ENCODE measurements at places on chromosomes 2 and 18. TPM values are rescaled to one million over a fixed set of nuclear protein-coding genes. Genes with fewer than 3 reads are reported as not detected.

Gene IMPACT
- total RNA-seq = 26.2 TPM

Gene RNF152
- 107 TPM for total RNA-seq

DNA sequence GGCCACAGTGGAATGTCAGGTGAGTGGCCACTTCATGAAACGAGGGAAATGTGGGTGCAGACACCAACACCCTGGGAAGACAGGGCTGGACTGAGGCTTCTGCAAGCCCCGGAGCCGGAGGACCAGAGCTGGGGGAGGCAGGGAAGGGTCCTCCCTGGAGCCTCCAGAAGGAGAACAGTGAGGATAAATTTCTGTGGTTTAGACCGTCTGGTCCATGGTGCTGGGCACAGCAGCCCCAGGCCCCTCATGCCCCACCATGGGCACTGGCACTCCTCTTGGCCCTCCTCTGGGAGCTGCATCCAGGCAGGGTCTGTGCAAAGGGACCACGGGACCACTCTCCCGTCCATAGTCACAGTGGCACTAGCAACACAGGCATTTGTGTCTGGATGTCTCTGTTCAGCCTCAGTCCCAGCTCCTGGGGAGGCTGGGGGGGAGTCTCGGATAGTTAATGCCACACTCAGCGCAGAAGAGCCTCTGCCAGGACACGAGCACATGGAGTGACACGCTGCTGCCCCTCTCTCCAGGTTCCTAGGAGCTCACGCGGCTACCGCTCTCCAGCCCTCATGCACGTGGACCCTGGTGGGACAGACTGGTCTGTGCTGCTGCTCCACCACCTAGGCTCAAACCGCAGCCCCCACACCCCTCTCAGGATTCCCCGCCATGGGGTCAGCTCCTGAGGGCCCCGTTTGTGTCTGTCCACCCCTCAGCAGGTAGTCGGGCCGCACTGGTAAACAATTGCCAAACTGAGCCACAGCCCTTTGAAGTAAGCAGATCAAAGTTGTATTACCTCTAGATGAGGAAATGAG, 305.9 kb upstream of the SALL3 start:
- no peaks in the 10 kb centered on the region for H3K36me3 ChIP-seq
- H3K4me3 ChIP-seq = no peak overlapping the region

- H3K4me3 ChIP-seq = no peak overlapping the region
- no peak overlapping the region for H3K27ac ChIP-seq
- H3K36me3 ChIP-seq = no peaks in the 10 kb centered on the region
- H3K4me1 ChIP-seq = peaks cover 34% of the 10 kb centered on the region
- H3K27me3 ChIP-seq = no peaks in the 10 kb centered on the region
Observed at GRCh38 chr2:60964651-60965498, 52.6 kb upstream of the PEX13 start.

GRCh38 chr2:8403876-8404275, 278.0 kb upstream of the ID2 start:
- no peaks in the 10 kb centered on the region for H3K4me1 ChIP-seq
- DNase-seq = no peak
- no peaks in the 10 kb centered on the region for H3K36me3 ChIP-seq
- H3K27ac ChIP-seq = no peak overlapping the region
- H3K27me3 ChIP-seq = no peaks in the 10 kb centered on the region
